ENCODE measurements at places on chromosomes 12 and 14.

GRCh38 chr12:3491938-3492792, 1.2 kb downstream of the PRMT8 start:
- no peaks in the 10 kb centered on the region for H3K36me3 ChIP-seq
- peak overlapping the region; percentile 22 for H3K4me3 ChIP-seq
- peaks cover 95% of the 10 kb centered on the region for H3K27me3 ChIP-seq
- peaks cover 12% of the 10 kb centered on the region for H3K4me1 ChIP-seq
- DNase-seq: peak; percentile 88
- H3K27ac ChIP-seq: no peak overlapping the region

DNA sequence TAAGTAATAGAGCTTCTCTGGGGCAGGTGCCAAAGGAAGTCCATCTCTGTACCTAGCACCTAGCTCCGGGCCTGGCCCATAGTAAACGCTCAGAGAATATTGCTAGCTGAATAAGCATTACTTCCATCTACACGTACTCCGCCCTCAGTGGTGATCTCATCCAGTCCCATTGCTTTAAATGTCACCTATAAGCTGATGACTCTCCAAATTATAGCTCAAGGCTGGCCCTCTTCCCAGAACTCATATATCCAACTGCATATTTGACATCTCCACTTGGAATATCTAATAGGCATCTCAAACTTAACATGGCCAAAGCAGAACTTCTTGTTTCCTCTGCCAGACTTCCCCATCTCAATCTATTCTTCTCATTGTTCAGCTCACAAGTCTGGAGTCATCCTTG, 6.9 kb upstream of the DYNLL1 start:
- peaks cover 8% of the 10 kb centered on the region for H3K36me3 ChIP-seq
- no peaks in the 10 kb centered on the region for H3K27me3 ChIP-seq
- no peak overlapping the region for H3K4me3 ChIP-seq

DNA sequence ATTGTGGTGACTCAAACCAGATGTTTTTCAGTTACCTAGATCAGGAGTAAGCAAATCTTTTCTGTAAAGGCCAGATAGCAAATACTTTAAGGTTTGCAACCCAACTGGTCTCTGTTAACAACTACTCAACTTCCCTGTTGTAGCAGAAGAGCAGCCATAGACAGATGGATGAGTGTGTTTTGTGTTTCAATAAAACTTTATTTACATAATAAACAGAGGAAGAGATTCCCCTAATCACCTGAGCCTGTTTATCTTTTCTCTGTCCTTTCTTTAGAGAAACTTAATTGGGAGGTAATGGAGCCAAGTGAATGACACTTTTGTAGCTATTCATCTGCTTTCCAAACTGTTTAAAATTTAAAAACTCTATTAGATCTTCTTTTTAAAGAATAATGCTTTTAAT, 365.1 kb downstream of the IPO8 start:
- H3K4me3 ChIP-seq: no peak overlapping the region
- peaks cover 13% of the 10 kb centered on the region for H3K27me3 ChIP-seq
- no peaks in the 10 kb centered on the region for H3K36me3 ChIP-seq
- no peak overlapping the region for H3K27ac ChIP-seq
- H3K4me1 ChIP-seq: no peaks in the 10 kb centered on the region

DNA sequence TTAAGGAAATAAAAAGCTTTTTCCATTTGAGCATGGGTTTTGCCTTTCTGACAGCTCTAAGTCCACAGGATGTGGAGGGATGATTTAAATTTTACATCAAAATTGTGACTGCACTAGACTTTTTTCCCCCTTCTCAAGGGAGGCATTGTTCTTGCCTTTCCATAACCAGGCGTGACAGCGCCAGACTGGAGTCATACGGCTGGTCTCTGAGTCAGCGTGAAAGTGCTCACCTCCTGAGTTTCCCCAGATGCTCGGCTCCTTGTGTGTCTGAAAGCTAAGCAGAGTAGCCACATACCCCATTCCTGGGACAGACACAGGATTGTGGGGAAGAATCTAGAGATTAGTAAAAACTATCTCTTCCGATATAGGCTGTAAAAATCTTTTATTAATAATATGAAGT, 43.1 kb downstream of the SOX5 start:
- no peak overlapping the region for H3K4me3 ChIP-seq
- DNase-seq: no peak
- peaks cover 4% of the 10 kb centered on the region for H3K4me1 ChIP-seq
- H3K27me3 ChIP-seq: no peaks in the 10 kb centered on the region
- peaks cover 2% of the 10 kb centered on the region for H3K36me3 ChIP-seq

- H3K4me1 ChIP-seq: peaks cover 9% of the 10 kb centered on the region
- no peaks in the 10 kb centered on the region for H3K27me3 ChIP-seq
- no peak overlapping the region for H3K27ac ChIP-seq
- DNase-seq: no peak
- peaks cover 3% of the 10 kb centered on the region for H3K36me3 ChIP-seq
These were observed 26.7 kb downstream of the C12orf75 start for GRCh38 chr12:105357162-105357691.

GRCh38 chr12:130555628-130556485, 160.2 kb downstream of the RIMBP2 start:
- no peak overlapping the region for H3K4me3 ChIP-seq
- no peaks in the 10 kb centered on the region for H3K36me3 ChIP-seq
- H3K4me1 ChIP-seq: no peaks in the 10 kb centered on the region
- DNase-seq: no peak

DNA sequence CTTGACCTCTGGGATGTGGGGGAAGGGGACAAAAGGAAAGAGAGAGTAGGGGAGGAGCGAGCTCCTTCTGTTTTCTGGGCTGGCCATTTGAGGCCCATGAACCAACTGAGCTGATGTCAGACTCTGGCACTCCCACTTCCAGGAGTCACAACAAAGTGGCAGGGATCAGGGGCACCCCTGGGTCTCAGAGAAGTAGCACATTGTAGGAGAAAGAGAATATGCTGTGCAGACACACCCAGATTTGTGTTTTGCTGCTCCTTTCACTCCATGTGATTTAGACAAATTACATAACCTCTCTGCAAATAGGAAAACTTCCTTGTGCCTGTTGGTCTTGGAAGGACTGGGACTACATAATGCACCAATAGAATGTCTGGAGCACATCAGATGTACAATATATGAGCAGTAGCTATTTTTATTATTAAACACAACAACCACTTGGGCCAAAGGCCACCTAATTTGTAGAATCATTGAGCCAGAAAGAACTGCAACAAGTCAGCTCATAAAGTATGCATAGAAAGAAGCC, 265.5 kb downstream of the ZFP36L1 start:
- no peak overlapping the region for H3K4me3 ChIP-seq
- DNase-seq: no peak
- peaks cover 30% of the 10 kb centered on the region for H3K4me1 ChIP-seq
- H3K27ac ChIP-seq: peak overlapping the region; percentile 12
- peaks cover 35% of the 10 kb centered on the region for H3K36me3 ChIP-seq

DNA sequence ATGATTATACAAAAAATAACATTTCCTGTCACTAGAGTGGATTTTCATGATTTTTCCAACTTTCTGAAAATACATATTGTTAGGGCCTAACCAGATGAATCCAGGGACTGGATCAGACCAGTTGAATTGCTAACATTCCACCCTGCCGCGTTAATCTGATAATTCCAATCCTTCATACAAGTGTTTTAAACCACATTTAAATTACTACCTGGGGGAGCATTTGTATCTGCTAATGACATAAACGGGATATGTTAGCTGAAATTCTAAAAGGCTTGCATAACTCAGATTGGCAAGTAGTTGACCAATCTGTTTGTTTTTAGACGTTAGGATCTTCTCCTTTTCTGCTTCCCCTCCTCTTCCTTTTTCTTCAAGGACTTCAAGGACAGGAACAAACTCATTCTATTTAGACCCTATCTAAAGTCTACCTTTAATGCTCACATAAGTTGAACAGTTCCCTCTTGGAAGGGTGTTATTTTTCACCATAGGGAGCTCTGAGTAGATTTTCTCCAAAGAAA, 239.0 kb downstream of the ADAMTS20 start:
- H3K36me3 ChIP-seq: no peaks in the 10 kb centered on the region
- DNase-seq: no peak
- peaks cover 21% of the 10 kb centered on the region for H3K4me1 ChIP-seq
- H3K4me3 ChIP-seq: no peak overlapping the region

DNA sequence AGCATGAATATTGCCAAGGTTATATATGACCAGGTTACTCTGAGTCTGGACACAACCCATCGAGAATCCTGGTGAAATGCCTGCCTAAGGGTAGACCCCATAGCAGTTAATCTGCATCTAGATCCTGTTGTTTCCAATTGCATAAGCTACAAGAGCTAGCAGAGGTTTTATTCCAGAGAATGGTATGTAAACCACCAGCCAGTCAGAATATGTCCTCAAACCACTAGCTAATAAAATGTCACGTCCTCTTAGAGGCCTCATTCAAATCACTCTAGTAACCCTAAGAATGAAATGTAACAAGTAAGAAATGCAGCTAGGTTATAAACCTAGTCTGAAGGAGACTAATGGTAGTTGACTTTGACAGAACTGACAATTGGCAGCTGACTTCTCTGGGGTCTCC, 9.0 kb upstream of the YLPM1 start:
- H3K4me1 ChIP-seq: no peaks in the 10 kb centered on the region
- peaks cover 4% of the 10 kb centered on the region for H3K27me3 ChIP-seq
- H3K4me3 ChIP-seq: no peak overlapping the region
- H3K36me3 ChIP-seq: peaks cover 4% of the 10 kb centered on the region
- DNase-seq: no peak

DNA sequence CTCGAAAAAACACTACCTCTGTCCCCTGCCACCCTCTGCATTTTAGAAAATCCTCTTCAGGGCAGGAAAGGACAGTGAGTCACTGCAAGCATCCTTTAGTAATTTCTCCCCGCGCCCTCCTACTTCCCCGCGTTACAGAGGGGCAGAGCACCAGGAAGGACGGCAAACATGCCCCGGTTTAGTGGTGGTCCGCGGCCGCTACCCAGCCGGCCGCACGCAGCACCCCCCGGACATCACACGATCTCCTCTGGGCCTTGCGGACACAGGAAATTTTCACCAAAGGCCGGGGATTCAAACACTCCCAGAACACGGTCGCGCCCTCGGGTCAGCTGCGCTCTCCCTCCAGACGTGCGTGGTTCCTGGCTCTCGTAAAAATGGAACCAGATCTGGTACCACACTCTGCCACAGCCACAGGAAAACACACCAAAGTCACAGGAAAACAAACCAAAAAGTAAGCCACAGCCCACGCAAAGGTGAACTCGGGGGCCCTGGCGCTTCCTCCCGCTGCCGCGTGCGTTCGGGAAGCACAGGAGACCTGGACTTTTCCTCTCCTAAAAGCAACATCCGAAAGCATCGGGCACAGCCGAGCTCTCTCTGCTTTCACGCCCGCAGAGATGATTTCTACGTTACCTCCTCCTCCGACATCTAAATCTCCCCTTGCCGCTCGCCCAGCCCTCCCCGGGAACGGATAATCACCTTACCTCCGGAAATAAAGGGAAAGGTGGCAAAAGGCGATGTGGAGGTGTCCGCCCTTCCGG, 839 bp downstream of the SLC38A1 start:
- H3K27ac ChIP-seq: no peak overlapping the region
- peaks cover 18% of the 10 kb centered on the region for H3K4me1 ChIP-seq
- no peak for DNase-seq
- no peak overlapping the region for H3K4me3 ChIP-seq
- no peaks in the 10 kb centered on the region for H3K36me3 ChIP-seq

GRCh38 chr14:39219075-39219499, 14.6 kb upstream of the MIA2 start:
- no peak for DNase-seq
- no peak overlapping the region for H3K27ac ChIP-seq
- no peaks in the 10 kb centered on the region for H3K27me3 ChIP-seq
- no peaks in the 10 kb centered on the region for H3K36me3 ChIP-seq
- H3K4me1 ChIP-seq: peaks cover 8% of the 10 kb centered on the region

- no peak overlapping the region for H3K27ac ChIP-seq
- H3K4me3 ChIP-seq: no peak overlapping the region
- H3K36me3 ChIP-seq: no peaks in the 10 kb centered on the region
- no peak for DNase-seq
- no peaks in the 10 kb centered on the region for H3K4me1 ChIP-seq
- H3K27me3 ChIP-seq: no peaks in the 10 kb centered on the region
These were observed 854.8 kb upstream of the SEL1L start for GRCh38 chr14:82388488-82388887.

DNA sequence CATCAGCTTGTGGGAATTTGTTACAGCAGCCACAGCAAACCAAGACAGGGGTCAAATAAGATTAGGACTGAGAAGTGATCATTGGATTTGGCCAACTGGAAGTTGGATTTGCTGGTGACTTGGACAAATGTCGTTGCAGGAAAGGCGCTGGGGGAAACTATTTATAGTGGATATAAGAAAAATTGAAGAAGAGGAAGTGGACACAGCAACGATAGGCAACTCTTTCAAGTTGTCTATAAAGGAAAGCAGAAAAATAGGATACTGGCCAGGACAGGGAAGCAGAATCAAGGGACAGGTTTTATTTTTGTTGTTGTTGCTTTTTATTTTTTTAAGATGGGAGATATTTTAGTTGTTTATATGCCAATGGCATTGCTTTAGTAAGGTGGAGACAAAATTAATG, 56.2 kb upstream of the RTRAF start:
- no peak overlapping the region for H3K4me3 ChIP-seq
- no peak for DNase-seq
- peaks cover 19% of the 10 kb centered on the region for H3K4me1 ChIP-seq
- H3K27ac ChIP-seq: no peak overlapping the region

DNA sequence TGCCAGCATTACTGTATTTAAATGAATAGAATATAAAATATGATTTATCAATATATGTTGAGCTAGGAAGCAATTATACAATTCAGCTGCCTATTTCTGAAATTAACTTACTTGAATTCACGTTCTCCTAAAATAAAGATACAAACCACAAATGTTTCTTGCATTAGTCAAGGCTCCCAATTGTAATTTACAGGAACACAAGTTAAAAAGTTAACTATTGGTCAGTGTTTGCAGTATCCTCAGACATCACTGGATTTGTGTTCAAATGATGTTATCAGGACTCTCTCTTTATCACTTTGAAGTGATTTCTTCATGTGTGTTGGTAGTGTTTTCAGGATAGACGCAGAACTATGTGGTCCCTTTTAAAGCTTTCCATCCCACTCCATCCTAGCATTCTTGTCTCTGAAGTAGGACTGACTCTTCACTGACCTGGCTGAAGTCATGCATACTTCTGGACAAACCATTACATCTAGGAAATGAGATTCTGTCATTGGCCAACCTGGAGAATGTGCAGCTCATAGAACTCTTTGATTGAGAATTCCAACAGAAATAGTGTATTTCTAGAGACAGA, 156.1 kb downstream of the KICS2 start:
- no peak overlapping the region for H3K27ac ChIP-seq
- DNase-seq: no peak
- no peak overlapping the region for H3K4me3 ChIP-seq
- peaks cover under 1% of the 10 kb centered on the region for H3K36me3 ChIP-seq
